ENCODE measurements at places on chromosomes 3 and 15.

- DNase-seq: no peak
Observed at GRCh38 chr3:188853856-188854771, 317.7 kb upstream of the TPRG1 start.

DNA sequence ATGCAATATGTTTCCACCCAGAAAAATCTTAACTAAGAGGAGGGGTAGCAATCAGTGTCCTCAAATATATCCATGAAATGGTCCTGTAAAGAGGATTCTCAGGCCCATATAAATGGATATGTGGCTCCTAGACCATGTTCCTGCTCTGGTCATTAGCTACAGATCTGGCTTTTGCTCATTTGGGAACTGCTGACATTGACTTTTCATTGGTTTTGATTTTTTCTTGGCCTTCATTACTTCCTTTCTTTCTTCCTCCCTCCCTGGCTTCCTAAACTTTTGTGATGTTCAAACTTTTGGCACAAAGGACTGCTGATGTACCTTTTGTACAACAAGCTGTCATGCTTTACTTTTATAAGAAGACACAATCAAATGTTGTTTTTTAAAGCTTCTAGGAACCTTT lies 41.6 kb upstream of the SNRK start:
- no peak for DNase-seq

DNA sequence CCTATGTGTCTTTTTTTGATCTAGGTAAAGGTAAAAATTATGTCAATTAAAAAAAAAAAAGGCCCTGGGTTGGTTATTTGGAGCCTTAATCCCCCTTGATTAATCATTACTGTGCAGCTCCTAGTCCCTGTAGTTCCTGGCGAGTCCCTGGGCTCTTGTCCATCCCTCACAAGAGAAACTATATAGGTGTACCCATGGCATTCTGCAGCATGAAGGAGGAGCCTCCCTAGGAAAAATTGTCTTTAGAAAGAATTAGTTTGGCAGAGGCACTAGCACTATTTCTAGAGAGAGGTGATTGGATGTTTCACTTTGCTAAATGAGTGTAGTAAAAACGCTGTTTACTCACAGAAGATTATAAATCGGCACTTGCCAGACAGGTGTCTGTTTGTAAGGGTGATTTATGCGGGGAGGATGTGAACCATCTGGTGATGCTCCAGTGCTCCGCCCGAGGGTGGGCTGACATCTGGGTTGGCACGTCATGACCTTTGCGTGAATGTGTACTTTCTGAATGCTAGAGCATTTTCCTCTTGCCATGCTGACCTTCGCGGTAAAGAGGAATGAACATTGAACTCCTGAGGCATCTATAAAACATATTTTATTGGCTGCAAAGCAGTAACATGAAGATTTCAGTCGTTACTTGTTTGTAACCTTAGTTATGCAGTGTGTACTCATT lies 12.6 kb downstream of the PLCL2 start:
- DNase-seq: no peak

DNA sequence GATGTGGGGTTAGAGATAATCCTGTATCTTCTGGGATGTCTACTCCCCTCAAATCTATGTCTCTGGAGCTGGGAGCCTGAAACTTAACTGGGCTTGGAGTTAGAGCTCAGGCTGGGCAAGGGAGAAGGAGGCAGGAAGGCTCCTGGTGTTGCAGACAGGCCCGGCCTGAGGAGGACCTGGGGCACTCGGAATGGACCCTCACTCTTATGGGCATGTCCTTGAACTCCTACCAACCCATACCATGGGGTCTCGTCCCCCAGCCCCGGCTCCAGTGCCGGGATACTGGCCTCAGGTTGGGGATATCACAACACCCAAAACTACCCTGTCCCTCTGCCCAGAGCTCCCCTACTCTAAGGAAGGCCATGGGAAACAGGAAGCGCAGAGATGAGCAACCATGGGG lies 45.2 kb downstream of the SCN5A start:
- no peak for DNase-seq

- no peak for DNase-seq
Observed at GRCh38 chr3:100811779-100812507, 102.6 kb downstream of the TFG start.

GRCh38 chr15:101539492-101539891 lies 50.0 kb upstream of the PCSK6 start:
- peak; percentile 34 for DNase-seq

- no peak for DNase-seq
Observed at GRCh38 chr3:29609328-29609811, 328.5 kb downstream of the RBMS3 start.

- DNase-seq: no peak
Observed at GRCh38 chr3:72496051-72496670, 352.1 kb downstream of the SHQ1 start.

DNA sequence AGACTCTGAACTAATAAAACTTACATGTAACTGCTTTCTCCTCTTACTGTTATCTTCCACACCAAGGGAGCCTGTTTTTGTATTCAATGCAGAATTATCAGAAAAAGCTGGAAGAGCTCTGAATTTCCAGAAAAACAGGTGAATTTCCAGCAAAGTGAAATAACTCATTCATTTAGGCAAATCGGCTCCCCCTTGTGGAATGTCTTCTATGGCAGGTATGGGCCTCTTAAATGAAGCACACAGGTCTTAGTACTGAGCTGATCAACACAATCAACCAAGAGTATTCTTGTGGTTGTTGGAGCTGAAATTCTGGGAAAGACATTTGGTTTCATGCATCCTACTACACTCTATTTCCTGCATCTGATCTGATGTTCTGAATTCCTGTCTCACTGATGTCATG lies 31.0 kb upstream of the PTPRG start:
- no peak for DNase-seq

DNA sequence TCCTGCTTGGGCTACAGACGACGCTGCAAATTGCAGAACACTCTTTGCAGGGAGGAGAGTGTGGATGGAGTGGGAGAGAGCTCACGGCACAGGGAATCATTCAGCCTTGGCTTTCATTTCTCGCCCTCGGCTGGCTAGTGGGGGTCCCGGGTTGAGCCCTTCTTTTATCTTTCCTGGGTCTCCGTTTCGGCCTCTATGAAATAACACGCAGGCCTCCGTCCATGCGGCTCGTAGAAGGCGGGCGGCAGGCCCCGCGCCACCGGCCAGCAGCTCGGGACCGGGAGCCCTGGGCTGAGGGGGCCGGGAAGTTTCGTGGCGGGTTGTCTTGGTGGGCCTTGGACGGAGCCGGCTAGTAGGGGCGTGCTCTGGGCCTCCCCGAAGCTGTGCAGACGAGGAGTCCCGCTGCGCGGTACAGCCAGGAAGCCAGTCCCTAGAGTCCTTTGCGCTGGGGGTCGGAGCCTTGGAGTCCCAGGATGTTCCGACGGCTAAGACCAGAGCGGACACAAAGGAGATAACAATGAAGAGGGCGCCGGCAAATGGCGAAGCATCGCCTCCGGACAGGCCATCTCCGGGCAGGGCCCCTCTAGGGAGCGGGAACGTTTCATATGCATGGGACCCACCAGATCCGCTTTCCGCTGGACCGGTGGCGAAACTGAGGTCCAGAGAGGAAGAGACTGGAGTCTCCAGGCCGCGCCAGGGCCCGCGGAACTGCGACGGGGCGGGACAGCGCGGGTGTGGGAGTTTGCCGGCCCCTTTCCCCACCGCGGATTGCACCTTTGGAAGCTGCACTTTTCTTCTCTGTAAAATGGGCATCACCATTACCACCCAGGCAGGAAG lies 4.3 kb downstream of the RNU6-1 start:
- no peak for DNase-seq

DNA sequence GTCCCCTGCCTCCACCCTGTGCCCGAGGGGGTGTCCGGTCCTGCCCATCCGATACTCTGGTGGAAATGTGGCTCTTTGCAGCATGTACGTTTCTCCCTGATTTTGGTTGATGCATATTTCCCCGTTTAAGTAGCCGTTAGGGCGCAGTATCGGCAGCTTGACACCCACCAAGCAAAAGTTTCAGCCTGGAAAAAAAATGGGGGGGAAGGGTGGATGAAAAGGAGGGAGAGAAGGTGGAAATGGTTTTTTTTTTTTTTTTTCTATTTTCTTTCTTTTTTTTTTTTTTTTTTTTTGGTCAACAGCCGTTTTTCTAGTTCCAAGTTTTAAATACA lies 1.3 kb downstream of the RAP2B start:
- DNase-seq: no peak

DNA sequence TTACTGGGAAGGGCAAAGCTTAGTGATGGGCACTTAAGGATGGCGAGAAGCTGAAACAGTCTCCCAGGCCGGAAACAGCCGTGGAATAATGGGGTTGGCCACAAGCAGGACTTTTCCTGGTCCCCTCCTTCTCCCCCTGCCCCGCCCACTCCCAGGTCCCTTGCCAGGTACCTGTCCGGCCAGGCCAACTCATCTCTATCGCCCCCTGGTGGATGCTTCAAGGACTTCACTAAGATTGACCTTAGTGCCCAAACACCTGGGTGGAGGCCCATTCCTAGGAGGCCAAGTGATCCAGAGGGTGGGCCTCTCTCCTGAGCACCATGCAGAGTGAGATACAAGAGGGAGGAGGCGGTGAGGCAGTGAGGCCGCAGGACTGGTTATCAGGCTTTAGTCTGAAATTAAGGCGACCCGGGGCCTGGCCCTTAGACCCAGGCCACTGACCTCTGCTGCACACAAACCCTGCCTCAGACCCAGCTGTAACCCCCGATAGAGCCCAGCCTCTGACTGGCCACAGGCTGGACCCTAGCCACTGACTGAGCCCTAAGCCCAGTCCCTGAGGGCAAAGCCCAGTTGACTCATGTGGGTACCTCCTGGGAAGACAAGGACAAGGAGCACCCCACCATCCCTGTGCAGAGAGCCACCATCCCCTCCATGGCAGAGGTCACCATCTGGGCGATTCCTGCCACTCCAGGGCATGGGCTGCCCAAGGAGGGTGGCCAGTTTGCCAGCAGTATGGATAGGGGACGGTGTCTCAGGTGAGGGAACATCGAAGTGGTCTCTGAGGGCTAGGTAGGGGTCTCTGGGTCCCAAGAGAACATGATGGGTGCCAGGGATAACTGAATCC lies 37.6 kb downstream of the VIPR1 start:
- peak; percentile 87 for DNase-seq

DNA sequence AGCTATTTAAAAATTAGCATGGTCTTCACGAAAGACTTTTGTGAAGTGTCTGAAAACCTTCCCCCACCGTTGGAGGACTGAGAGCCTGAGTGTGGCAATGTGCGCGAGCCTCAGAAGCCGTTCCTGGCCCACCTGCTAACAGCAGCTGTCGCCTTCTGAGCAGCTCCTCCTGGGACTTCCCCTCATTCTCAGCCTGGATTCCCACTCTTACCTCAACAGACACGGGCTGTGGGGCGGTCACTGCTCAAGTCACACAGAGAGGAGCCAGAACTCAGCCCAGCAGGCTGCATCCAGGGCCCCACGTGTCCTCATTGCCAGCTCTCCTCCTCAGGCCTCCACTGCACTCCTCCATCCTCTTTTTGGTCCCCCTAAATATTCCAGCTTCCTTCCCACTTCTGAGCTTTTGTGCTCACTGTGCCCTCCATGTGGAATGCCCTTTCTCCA lies 7.8 kb downstream of the DNASE1L3 start:
- no peak for DNase-seq

GRCh38 chr15:46080016-46080415 lies 445.2 kb downstream of the SQOR start:
- peak; percentile 56 for DNase-seq

- no peak for DNase-seq
Observed at GRCh38 chr3:183435661-183436060, 7.2 kb upstream of the MCF2L2 start.

GRCh38 chr3:13073326-13074005 lies at the start of gene IQSEC1:
IQSEC1 (minus strand) TSS chr3:13073429; CDS start chr3:13073014, 415 bp downstream.
- no peak for DNase-seq

DNA sequence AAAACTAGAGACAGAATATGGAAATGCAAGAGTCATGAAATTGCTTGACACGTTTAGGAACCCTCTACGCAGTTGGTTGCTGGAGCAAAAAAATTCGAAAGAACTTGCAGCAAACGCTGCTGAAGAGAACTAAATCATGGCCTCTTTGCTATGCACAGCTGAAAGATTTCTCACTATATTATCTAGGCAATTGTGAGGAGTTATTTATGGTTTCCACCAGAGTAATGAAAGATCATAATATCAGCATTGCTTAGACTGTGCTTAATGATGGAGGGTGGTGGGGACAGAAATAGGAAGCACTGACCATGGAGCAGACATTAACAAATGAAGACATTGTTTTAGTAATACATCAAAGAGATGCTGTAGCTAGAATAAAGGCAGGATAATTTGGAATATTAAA lies 593.4 kb upstream of the ZNF717 start:
- DNase-seq: no peak

GRCh38 chr3:140078343-140078742 lies 143.4 kb downstream of the CLSTN2 start:
- no peak for DNase-seq

- no peak for DNase-seq
Observed at GRCh38 chr3:136151219-136151618, 44.9 kb downstream of the MSL2 start.

GRCh38 chr3:128052595-128053351 lies 536 bp downstream of the SEC61A1 start:
- no peak for DNase-seq

DNA sequence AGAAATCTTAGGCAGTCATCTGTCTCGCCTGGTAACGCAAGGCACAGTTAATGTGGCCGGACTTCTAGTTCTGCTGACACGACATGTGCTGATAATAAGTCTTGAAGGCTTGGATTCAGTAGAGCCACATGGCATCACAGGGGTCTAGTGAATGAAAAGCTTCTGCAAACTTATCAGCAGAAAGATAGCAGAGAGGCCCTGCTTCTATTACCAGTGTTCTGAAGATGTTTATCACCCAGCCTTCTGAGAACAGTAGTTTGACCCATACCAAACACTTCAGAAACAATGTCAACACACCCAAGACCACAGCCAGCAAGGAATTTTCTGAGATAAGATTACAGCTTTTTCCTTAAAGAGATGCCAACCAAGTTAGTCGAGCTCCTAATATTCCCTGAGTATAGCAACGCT lies 102.7 kb upstream of the UMPS start:
- DNase-seq: peak; percentile 71

GRCh38 chr3:52830535-52831258 lies at the start of gene ITIH4:
ITIH4 (minus strand) TSS chr3:52830672; CDS start chr3:52830642, 30 bp downstream.
- DNase-seq: no peak
